ENCODE measurements at places on chromosomes 4 and X.

DNA sequence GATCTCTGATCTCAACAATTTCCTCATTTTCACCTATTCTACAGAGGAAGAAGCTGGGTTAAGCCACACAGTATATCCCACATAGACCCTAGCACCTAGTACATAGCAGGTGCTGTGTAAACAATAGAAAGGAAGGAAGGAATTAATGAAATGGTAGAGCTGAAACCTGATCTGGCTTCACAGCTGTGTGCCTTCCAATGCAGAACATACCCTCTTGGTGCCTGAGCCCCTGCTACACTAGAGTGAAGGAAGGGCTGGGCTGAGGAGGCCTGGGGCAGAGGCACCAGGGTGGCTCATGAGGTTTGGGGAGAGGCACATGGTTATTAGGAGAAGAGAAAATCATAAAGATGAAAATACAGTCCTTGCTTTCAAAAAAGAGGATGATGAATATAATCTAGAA, 21.3 kb downstream of the LRRC66 start:
- no peak for DNase-seq

GRCh38 chrX:14618177-14618965, 89.0 kb downstream of the GLRA2 start:
- no peak for DNase-seq

DNA sequence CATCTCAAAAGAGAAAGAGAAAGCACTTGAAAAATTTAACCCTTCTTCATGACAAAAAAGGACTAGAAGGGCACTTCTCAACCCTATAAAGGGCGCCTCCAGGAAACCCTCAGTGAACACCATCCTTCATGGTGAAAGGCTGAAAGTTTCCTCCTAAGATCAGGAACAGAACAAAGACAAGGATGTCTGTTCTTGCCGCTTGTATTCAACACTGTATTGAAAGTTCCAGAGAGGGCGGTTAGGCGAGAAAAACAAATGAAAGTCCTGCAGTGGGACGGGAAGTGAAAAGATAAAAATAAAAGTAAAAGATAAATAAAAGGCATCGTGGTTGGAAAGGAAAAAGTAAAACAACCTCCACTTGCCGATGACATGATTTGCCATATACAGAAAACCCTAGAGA, 50.9 kb downstream of the RNF212 start:
- DNase-seq: no peak

GRCh38 chr4:58127680-58128079, 1017.5 kb upstream of the IGFBP7 start:
- DNase-seq: no peak

DNA sequence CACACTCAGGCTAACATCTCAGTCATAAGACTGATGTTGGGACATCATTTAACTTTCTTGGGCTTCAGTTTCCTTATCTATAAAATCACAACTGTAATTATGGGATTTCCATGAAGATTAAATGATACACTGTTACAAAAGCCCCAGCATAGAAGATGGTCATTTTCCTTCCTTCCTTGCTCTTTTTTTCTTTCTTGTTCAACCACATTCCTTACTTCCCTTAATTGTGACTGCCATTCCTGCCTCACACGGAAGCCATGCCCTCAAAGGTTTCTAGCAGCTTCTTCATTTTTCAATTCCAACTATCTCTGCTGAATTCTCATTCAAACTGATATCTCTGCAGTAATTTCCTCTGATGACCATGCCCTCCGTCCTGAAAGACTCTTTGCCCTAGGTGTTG, 311.8 kb downstream of the PPP3CA start:
- DNase-seq: no peak

DNA sequence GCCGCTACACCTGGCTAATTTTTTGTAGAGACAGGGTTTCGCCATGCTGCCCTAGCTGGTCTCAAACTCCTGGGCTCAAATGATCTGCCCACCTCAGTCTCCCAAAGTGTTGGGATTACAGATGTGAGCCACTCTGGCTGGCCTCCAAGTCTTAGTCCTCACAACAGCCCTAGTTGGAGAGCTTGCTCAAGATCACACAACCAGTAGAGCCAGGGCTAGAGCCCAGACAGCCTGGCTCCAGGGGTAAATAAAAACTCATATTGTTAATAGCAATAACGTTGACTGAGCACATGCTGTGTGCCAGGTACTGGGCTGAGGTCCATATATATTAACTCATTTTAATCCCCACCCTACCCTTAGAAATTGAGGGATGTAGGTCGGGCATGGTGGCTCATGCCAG, 7.3 kb upstream of the JAKMIP1 start:
- DNase-seq: no peak

DNA sequence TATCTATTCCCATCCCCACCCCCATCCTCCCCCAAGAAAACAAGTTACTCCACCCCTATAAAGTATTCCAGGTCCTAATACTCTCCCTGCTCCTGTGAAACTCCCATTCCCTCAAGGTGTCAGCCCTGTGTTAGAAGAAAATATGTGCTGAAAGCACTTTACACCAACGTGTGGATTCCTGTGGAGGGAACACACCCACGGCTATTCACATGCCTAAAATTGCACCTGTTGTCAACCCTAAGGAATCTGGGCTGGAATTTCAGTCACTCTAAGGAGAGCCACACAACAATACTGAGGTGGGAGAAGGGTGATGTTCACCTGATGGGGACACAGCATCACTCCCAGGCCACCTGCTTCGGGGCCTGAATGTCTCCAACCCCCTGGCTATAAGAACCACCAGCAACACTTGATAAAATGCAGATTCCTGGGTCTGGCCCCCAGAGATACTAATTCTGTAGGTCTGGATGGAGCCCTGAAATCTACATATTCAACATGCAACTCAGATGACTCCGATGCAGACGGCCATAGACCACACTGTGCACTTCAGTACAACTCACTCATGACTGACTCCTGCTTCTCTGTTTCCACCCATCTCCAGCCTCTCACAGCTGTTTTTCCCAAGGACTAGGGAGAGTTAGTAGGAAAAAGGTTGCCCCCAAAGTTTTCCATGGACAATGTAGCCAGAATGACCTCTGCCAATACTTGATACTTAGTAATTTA, 15.8 kb downstream of the SCD5 start:
- no peak for DNase-seq

GRCh38 chrX:42978655-42979379, 200.9 kb upstream of the PPP1R2C start:
- no peak for DNase-seq

DNA sequence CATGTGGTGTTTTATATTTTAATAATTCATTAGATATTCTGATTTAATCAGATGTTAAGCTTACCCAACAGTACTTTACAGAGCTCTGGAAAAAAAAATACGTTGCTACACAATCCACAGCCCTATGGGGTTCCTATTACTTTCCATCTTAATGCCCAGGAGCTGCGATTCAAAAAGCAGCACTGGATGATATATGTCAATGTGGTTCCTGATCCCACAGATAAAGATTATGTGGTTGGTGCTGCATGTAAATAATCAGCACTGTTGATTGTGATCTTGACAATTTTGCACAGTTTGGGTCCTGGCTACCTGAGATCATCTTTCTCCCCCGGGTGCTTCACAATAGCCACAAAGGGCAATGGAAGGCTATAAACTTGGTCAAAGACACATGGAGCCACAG, 72.7 kb upstream of the DCLK2 start:
- DNase-seq: no peak

- DNase-seq: no peak
These were observed 69.8 kb downstream of the FBXO8 start for GRCh38 chr4:174213731-174214100.

DNA sequence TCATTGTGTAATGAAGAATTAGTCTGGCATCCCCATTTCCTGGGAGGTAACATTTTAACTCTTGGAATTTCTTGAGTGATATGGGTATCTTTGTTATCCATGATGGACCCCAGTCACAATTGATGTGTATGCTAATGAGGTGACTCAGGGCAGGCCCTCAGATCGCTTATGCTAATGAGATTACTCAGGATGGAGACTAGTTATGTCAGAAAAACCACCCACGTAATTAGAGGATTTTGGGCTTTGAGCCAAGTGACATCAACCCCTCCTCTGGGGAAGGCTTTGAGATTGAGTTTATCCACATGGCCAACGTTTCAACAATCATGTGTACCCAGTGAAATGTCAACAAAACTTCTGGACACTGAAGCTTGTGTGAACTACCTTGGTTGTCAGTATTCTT, 772.7 kb downstream of the STPG2 start:
- DNase-seq: no peak

- DNase-seq: no peak
These were observed 22.8 kb upstream of the SH3RF1 start for GRCh38 chr4:169293343-169294176.

DNA sequence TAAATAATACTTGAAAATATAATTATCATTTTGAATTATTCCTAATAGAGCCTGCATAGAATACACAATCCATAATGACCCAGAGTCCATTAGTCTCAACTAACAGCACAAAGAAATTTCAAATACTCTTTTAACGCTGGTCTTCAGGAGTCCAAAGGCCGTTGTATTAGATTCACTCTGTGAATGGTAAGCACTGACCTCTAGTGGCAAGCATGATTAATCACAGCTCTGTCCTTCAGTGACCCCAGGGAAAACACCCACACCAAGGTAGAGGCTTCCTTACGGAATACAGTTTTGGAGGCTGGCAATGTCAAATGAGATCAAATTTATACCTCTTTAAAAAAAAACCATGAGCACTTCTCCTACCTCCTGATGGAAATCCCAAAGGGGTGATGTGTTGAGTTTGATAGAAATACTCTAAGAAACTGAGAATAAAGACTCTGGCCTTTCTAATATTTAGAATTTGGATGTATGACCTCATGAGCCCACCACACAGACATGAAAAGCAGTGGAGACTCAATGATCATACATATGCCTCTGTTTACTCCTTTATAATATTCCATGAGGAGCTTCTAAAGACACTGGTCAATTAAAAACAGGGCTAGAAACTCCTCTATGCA, 147.2 kb upstream of the DKK2 start:
- peak; percentile 23 for DNase-seq

DNA sequence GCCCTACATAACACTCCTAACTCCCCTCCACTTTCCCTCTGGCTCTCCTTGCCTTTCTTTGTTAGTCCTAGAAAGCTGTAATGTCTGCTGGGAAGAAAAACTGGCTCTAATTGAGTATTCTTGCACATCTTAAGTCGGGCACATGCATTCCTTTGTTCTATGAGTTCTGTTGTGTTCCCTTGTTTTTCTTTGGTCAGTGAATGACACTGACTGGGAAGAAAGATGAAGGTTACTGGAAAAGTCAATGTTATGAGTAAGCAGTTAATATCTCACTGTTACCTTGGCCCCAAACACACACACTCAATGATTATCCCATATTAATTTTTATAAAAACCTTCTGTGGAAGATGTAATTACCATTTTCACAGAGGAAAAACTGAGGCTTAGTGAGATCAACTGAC, 215.9 kb downstream of the SOWAHB start:
- DNase-seq: no peak

DNA sequence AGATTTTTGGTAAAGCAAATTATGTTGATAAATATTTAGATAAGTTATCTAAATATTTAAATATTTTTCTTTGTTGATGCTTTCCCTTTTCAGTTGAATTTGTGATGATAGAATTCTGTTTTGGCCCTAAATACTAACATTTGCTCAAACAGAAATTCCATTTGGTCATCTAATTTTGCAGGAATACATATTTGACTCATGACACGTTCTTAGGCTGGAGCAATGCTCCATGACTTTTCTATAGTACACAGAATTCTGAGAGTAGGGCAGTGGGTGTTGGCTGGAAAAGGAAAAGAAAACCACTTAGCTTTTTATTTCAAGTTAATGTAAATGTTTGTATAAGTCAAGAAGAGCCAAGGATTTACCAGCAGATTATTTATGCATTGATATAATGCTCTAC, 58.6 kb upstream of the GK2 start:
- no peak for DNase-seq

DNA sequence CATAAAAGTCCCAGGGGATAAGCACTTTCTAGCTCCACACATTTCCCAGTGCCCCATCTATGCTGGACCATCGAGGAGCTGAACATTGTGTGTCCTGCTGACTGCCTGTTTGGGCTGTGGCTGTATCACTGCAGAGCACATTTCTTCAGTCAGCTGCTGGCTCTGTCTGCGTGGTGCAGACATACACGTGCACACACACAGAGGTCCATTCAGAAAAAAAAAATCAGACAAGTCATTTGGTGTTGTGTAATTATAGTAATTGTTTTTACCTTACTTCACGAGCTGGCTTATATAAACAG, 1.1 kb upstream of the PDLIM3 start:
- DNase-seq: no peak

DNA sequence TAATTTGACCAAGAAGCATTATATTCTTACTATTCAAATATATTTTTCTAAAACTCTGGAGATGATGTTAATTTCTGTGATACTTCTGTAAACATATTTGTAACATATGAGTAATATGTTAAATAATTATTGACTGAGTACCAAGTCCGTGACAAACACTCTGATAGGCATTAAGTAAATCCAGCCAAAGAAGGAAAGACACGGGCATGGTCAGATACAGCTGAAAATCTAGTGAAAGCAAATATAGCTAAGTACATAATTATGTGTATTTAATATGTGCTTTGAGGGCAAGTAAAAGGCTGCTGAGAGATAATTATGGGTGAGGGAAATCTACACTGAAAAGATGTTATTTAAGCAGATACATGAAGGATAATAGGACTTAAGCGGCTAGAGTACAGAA, 1263.6 kb upstream of the ADGRL3 start:
- no peak for DNase-seq

GRCh38 chrX:122238801-122239200, 945.3 kb upstream of the GRIA3 start:
- DNase-seq: no peak

DNA sequence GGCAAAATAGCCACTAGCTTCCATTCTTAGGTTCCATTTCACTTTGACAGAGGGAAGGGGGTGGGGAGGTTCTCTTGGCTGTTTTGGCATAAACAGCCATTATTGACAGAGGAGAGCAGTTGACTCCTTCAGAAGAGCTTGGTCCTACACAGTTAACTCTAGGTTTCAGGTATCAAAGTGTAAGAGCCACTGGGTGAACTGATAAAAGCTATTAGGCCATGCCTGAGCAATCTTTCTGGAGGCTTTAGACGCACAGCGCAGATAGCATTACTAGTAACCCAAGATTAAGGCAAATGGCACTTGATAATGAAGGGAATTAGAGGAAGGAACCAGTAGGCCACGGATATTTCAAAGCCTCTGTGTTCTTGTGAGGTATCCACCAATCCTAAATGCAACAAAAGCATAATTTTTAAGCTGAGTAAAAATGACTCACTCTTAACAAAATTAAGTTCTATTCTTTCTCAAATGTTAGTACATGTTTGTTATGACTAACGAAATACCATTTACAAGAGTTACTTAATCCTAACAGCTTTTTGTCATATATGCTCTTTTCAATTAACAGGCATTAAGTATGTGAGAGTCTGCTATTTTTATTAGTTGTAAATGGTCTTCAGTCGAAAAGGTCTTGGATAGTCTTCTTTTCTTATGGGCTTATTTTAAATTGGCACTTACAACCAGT, 53.6 kb downstream of the SLC7A11 start:
- no peak for DNase-seq

DNA sequence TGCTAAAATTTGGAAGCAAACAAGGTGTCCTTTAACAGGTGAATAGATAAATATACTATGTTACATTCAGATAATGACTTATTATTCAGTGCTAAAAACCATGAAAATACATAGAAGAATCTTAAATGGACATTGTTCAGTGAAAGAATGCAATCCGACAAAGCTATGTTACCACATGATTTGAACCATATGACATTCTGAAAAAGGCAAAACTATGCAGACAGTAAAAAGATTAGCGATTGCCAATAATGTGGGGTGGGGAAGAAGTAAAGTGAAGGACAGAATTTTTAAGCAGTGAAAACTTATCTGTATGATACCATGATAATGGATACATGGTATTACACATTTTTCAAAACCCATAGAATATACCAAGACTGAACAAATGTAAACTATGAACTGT, 926.9 kb downstream of the FAT4 start:
- no peak for DNase-seq

All from CD4-positive, alpha-beta T cell treated with Interleukin-15 for 4 hours (primary cell).